NCI-H774 (cell line): ENCODE measurements at places on chromosomes 3 and 15.

DNA sequence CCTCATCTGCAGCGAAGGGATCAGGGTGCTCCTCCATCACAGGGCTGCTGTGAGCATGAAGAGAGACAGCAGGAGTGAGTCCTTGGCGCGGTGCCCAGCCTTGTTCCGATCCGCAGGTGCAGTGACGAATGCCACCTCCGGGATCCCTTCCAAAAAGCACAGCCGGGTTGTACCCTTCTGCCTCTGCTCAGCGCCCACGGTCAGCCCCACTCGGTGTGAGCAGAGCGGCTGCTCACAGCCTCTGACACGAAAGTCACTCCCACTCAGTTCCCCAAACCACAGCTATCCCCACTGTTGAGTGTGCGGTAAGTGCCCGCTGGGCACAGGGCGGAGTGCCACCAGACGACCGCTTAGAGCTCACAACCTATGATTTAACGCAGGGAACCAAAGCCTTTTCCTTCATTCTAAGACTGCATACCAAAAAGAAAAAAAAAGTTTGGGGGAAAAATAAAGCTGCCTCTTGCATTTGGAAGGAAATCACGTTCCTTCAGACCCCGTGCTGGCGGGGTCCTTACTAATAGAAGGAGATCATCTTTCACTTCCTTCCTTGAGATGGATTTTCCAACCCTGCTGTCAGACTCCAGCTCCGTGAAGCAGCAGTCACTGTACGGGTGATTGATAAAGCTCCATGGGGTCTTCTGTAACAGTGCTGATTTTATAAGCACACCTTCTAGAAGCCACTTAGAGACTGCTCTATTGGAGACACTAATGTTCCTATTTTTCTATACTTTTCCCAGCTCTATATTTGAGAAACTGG lies 34.7 kb upstream of the TUBGCP5 start:
- peak; percentile 39 for DNase-seq

GRCh38 chr15:91891788-91892345 lies 38.4 kb downstream of the SLCO3A1 start:
- DNase-seq: no peak

DNA sequence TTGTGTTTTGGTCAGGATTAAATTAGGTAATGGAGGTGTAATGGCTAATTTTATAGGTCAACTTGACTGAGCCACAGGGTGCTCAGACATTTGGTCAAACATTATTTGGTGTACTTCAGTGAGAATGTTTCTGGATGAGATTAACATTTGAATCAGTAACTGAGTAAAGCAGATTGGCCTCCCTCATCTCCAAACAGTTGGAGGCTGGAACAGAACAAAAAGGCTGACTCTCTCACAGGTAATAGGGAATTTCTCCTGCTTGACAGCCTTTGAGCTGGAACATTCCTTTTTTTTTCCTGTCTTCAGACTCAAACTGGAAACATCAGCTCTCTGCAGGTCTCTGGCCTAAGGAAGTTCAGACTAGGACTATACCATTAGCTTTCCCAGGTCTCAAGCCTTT lies 280.7 kb downstream of the ZBTB20 start:
- no peak for DNase-seq

- DNase-seq: no peak
These were observed 59.9 kb downstream of the SEC22A start for GRCh38 chr3:123261666-123262065.

- DNase-seq: no peak
These were observed 59.0 kb downstream of the ARIH1 start for GRCh38 chr15:72532991-72533601.

- no peak for DNase-seq
These were observed 71.1 kb downstream of the HMCES start for GRCh38 chr3:129349791-129350190.

DNA sequence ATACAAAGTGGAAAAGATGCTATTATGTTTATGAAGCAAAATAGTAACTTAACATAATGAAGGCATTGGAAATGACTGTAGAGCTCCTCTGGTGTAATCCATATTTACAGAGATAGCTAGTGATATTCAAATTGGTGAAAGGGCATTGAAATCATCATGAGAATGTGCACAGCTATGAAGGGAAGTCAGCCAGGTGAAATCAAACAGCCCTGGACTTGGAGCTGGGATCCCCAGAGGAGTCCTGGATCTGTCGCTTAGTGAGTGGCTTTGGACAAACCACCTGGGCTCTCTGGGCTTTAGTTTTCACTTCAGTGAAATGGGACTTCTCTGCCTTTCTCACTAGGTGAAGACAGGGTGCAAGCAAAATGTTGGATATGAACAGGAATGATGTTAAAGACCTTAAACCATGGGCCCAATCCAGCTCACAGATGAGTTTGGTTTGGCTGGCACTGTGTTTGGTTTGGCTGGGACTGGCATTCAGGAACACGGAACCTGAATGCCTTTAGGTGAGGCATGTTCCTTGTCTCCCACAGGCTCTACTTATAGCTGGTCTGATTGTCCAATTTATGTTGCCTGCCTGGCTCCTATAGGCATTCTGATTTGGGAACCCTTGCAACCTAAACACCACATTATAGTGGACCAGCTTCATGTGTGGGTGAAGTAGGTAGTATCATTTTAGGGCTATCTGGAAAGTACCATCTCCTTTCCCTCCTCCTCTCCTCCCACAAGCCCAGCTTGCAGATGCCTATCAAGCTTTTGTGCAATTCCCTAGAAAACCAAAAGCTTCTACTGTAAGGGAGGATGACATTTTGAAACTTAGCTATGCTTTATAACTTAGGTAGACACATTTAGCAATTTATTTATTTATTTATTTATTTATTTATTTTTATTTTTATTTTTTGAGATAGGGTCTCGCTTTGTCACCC lies 110.6 kb upstream of the TNFAIP8L3 start:
- no peak for DNase-seq
